Central memory CD8-positive, alpha-beta T cell (primary cell): ENCODE measurements at places on chromosomes 11 and 22.
A peak's percentile ranks its signal among the peaks of the same experiment; 100 is the strongest.

GRCh38 chr22:37604875-37605274 lies 3.8 kb upstream of the GGA1 start:
- no peak overlapping the region for H3K27ac ChIP-seq
- H3K4me3 ChIP-seq = peak overlapping the region; percentile 52
- DNase-seq = peak; percentile 52

- peaks cover 1% of the 10 kb centered on the region for H3K36me3 ChIP-seq
- H3K4me1 ChIP-seq = no peaks in the 10 kb centered on the region
- DNase-seq = no peak
- no peak overlapping the region for H3K27ac ChIP-seq
- peaks cover 32% of the 10 kb centered on the region for H3K27me3 ChIP-seq
These were observed 91.8 kb downstream of the APIP start for GRCh38 chr11:34824425-34824824.

GRCh38 chr11:125384825-125385224 lies 111.2 kb downstream of the FEZ1 start:
- no peaks in the 10 kb centered on the region for H3K4me1 ChIP-seq
- no peak for DNase-seq
- no peak overlapping the region for H3K27ac ChIP-seq
- H3K27me3 ChIP-seq = peaks cover 60% of the 10 kb centered on the region
- no peaks in the 10 kb centered on the region for H3K36me3 ChIP-seq
- no peak overlapping the region for H3K4me3 ChIP-seq

DNA sequence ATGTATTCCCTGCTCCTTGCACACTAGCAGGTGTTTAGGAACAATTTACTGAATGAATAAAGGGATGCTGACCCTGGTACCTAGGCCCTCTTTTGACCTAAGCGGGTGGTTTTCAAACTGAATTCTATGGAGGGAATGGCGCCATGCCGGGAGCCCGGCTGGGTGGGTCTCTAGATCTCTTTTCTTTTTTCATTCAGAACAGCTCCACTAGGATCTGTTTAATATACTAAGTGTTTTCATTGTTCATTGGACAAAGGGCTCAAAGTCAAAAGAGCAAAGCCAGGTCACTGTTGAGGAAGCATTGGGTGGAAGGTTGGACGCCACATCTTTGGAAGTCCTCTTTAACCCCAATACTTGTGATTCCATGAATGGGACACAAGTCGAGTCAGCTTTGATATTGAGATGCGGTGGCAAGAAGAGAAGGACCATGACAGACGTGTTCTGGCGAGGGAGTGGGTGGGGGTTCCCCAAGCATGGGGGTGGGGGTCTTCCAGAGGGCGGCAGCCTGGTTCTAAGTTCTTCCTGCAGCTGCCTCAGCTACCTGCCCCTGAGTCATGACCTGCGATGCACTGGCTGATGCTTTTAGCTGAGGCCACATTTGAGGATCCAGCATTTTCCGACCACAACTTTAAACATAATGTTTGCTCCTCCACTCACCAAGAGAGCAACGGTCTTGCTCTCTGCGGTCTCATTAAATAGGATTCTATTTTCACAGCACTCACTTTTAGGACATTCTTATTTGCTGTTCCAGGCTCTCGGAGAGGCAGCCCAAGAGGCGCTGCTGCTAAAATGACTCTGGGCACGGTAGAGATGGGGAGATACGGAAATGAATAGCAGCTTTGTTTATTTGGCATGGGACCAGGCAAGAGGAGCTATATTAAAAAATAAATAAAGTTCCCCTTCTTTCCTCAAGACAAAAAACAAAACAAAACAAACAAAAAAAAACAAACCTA lies 100.6 kb downstream of the FBXO7 start:
- peaks cover 33% of the 10 kb centered on the region for H3K27me3 ChIP-seq
- no peaks in the 10 kb centered on the region for H3K4me1 ChIP-seq
- no peak overlapping the region for H3K4me3 ChIP-seq
- no peak overlapping the region for H3K27ac ChIP-seq

DNA sequence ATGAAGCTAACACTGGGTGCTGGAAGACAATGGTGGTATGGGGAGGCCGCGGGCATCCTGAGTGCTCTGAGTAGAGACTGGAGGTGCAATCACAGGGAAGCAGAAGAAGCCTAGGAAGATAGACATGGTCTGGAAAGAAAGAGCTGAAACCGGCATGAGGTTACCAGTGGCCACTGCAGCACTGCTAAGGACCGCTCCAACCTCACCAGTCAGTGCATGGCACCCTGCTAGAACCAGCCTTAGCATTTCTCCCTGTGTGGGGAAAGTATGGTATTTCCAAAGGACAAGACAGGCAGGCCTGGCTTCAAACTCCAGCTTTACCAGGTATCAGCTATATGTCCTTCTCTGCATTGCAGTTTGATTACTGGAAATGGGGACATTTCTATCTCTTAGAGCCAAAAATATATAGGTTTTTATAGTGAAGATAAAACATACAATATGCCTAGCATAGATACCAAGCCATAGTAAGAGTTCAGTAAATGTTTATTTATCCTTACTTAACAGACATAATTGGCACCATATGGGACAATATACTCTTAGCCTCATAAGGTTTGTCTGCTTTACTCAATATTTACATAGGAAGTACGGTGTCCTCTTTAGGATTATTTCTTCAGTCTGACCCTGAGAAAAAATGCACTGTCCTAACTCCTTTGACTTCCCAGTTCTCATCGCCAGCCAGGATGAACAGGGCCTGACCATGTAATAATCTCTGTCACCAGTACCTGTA lies 231.1 kb downstream of the TENM4 start:
- DNase-seq = no peak
- no peaks in the 10 kb centered on the region for H3K36me3 ChIP-seq
- no peaks in the 10 kb centered on the region for H3K27me3 ChIP-seq
- H3K4me3 ChIP-seq = no peak overlapping the region
- no peaks in the 10 kb centered on the region for H3K4me1 ChIP-seq
- no peak overlapping the region for H3K27ac ChIP-seq

- no peak overlapping the region for H3K27ac ChIP-seq
- H3K4me1 ChIP-seq = peaks cover 6% of the 10 kb centered on the region
- H3K27me3 ChIP-seq = peaks cover 40% of the 10 kb centered on the region
- DNase-seq = no peak
- peak overlapping the region; percentile 16 for H3K4me3 ChIP-seq
- H3K36me3 ChIP-seq = no peaks in the 10 kb centered on the region
These were observed 705 bp downstream of the CLDN5 start for GRCh38 chr22:19523240-19524169.

DNA sequence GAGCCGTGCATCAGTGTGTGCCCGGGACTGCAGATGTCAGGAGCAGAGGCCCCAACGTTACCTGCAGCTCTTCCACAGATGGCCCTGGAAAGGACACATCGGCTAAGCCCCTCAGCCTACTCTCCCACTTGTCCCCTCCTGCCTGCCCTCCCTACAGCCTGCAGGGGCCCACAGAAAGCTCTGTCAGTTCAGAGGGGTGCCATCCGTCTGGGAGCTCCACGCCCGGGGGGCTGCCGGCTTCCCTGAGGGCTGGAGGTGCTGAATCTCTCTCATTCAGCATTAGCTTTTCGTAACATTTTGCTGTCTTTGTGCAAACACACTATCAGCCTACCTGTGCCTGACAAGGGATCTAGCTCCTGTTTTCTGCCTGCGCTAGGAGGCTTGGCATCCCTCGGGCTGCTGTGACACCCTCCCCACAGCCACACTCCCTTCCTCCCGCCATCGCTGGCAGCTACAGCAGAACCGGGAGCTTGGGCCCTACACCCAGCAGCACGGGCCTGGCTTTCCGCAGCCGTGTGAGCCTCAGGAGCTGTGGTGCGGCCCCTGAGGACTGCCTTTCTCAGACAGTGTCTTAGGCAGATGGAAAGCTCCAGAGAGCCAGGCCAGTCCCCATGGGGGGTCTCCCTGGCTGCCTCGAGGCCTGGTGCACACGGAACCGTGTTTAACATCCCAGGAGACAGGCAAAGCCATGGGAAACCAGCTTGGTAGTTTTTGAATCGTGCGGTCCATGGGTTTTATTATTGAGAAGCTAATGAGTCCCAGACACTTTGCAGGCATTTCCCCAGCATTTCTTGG lies 198.3 kb upstream of the B3GAT1 start:
- no peak overlapping the region for H3K4me3 ChIP-seq
- H3K36me3 ChIP-seq = peaks cover 3% of the 10 kb centered on the region
- peaks cover 87% of the 10 kb centered on the region for H3K27me3 ChIP-seq
- H3K4me1 ChIP-seq = no peaks in the 10 kb centered on the region
- no peak overlapping the region for H3K27ac ChIP-seq
- DNase-seq = no peak
